ENCODE measurements at places on chromosomes 3 and 15.

DNA sequence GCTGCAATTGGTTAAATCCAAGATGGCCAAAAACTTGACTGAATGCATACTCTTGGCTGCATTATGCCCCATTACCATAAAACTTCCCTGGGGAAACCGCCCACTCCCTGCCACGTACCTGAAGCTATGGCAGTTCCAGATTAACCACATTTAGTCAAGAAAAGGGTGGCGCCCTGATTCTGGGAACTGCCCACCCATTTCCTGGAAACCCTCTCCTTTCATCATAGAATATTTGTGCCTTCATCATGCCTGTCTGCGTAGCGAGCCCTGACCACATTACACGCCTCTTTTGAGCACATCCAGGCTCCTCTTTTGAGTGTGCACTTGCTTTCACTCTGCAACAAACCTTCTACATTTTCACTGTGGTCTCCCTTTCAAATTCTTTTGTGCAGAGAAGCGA is 5.2 kb downstream of the LINS1 start:
- peak; percentile 72 for DNase-seq

GRCh38 chr3:100852840-100853239 is 140.4 kb downstream of the ABI3BP start:
- no peak for DNase-seq

DNA sequence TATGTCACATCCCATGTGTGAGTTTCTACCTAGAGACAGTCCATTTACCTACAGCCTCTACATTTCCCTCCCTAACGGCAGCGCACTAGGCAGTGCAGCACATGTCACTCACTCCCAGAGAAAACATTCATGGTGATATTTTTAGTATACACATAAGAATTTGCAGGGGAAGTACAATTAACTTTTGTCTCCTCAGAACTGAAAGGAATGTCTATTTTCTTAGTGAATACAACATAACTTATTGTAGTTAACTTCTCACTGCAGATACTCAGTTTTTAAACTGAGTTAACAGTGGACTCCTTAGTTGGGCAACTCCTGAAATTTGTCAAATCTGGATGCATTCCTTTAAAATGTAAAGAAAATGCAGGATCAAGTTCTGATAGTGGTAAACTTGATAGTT is 4.5 kb upstream of the ZBTB47 start:
- no peak for DNase-seq

- no peak for DNase-seq
Observed at GRCh38 chr3:5994651-5995050, 807.1 kb downstream of the EDEM1 start.

- DNase-seq = no peak
Observed at GRCh38 chr15:26555898-26556297, 217.0 kb downstream of the GABRB3 start.

DNA sequence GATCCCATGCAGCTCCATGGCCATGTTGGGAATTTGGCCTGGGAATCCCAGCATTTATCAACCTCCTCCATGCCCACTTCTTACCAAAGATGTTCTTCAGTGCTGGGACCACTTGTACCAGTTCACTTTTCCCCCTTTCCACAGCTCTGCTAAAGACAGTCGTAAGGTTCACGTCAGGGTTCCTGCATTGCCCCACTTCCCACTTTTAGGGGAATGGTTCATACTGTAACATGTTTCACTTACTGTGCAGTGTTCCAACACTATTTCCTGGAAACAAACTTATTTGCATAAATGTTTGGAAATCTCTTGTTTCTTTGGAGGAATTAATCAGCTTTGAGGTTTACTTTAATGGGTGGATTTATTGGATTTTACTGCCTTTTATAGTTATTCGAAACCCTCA is 17.0 kb downstream of the APH1B start:
- no peak for DNase-seq

- no peak for DNase-seq
Observed at GRCh38 chr15:81504170-81504905, 130.3 kb upstream of the TMC3 start.

- no peak for DNase-seq
Observed at GRCh38 chr3:173799060-173799816, 401.7 kb downstream of the NLGN1 start.

- DNase-seq = no peak
Observed at GRCh38 chr3:187382609-187383151, 14.5 kb downstream of the RTP4 start.

DNA sequence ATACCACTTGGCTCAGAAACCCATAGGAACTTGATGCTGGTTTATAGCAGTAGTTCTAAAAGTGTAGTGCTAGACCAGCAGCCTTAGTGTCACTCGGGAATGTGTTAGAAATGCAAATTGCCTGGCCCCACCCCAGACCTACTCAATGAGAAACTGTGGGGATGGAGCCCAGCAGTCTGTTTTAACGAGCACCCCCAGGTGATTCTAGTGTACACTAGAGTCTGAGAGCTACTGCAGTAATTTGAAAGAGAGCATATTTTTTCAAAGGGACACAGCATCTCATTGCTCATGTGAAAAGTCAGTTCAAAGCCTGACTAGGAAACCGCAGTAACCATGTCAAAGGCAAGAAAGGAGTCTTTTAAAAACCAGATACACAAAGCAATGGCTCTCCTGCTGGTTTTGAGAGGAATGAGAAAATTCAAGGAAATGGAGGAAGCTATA is 313.4 kb downstream of the SQOR start:
- no peak for DNase-seq

GRCh38 chr3:31724651-31725050 is 191.9 kb downstream of the STT3B start:
- DNase-seq = no peak

DNA sequence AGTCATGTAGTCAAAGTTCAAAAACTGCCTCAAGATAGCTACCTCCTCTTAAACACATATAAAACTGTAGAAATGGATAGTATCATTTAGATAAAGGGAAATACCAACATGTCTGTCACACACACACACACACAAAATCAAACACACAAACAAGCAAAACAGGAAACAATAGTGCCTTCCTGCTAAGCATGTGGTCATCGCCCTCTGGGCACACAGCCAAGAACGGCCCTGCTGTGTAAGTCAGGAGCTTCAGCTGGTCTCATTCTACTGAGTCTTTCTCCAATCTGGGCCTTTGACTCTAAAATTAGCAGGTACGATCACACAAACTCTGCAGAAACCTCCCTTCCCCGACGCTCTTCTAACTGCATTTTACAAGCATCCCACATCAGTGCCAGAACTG is 272.2 kb upstream of the CHRNA7 start:
- no peak for DNase-seq

GRCh38 chr3:144652573-144652972 is 681.0 kb downstream of the DIPK2A start:
- no peak for DNase-seq

GRCh38 chr15:47339800-47340570 is 377.3 kb upstream of the SEMA6D start:
- DNase-seq = no peak

DNA sequence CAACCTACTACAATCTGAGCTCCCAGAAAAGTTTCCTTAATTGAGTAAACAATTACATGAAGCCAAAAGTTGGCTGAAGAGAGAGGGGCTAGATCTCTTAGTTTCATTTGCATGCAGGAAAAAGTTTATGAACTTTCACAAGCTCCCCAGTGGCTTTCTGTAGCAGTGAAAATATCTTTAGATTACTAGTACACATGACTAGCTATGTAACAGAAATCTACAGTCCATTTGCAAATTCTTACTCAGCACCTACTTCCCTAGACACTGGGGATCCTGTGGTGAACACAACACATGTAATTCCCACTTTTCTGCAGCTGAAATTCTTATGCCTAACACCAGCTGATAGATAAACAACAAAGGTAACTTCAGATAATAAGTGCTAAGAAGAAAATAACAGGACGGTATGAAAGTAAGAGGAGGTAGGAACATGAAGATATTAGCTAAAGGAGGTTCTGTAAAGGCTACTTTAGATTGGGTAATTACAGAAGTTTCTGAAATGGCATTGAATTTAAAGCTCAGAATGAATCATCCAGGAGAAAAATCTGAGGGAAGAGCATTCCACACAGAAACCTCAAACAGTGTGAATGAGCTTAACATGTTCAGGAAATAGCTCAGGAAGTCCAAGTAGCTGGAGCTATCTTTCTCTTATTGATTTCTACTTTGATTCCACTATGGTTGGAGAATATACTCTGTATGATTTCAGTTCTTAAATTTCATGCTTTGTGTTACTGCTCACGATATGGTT is 204.8 kb downstream of the MAGI1 start:
- no peak for DNase-seq

GRCh38 chr15:77548589-77549557 is 83.8 kb downstream of the LINGO1 start:
- DNase-seq = no peak

- DNase-seq = no peak
Observed at GRCh38 chr3:127422663-127423375, 135.0 kb upstream of the PRR20G start.

DNA sequence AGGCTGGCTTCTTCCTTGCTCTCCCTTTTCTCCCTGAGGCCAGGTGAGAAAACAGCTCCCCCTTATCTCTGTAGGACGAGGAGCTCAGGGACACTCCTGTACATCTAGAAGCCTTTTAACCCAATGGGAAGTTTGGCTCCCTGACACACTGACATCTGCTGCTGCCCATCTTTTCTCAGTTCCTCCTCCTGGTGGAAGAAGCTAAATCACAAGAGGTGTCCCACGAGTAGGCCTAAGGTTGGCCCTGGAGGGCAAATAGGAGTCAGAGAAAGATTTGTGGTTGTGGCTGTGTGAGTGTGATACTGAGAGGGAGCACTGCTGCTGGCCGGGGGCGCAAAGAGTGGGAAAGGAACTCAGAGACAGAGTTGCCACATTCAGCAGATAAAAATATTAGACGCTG is 49.5 kb downstream of the ARHGAP31 start:
- DNase-seq = no peak

- DNase-seq = no peak
Observed at GRCh38 chr15:62059108-62059815, 985 bp downstream of the VPS13C start.

DNA sequence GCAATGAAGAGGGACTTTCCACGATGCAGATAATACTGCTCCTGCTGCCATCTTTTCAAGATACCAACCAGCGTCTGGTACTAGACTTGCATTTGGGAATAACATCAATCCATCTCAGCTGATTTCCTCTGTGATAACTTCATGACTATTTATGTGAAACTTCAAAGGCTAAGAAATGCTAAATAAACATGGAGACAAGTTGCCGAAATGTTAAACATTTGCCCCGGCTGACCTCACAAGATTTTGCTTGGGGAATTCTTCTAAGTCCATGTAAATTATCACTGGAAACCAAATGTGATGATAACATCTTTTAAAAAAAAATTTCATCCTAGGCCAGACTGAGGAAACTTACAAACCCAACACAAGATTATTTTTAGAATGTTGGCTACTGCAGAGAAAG is 185.8 kb upstream of the PRICKLE2 start:
- no peak for DNase-seq

- no peak for DNase-seq
Observed at GRCh38 chr15:101139986-101140696, 111.7 kb downstream of the CHSY1 start.

GRCh38 chr3:181134873-181135272 is 145.3 kb upstream of the DNAJC19 start:
- no peak for DNase-seq

GRCh38 chr3:50924638-50925037 is 249.9 kb downstream of the DOCK3 start:
- no peak for DNase-seq

DNA sequence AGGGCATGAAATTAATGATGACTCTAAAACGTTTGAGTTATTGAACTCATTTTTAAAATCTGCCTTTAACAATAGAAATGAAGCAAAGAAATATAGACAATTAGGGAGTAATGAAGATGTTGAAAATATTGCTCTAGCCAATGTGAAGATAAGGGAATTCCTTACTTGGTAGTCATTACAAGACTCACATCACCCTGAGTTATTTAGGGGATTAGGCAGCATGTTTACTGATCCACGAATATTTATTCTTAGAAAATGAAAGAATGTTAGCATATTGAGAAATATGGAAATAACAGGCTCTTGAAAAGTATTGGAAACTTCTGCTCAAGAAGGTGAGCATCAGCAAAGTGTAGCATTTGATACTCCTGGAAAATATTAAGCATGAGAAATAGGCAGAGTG is 398.1 kb upstream of the ARPP21 start:
- no peak for DNase-seq

DNA sequence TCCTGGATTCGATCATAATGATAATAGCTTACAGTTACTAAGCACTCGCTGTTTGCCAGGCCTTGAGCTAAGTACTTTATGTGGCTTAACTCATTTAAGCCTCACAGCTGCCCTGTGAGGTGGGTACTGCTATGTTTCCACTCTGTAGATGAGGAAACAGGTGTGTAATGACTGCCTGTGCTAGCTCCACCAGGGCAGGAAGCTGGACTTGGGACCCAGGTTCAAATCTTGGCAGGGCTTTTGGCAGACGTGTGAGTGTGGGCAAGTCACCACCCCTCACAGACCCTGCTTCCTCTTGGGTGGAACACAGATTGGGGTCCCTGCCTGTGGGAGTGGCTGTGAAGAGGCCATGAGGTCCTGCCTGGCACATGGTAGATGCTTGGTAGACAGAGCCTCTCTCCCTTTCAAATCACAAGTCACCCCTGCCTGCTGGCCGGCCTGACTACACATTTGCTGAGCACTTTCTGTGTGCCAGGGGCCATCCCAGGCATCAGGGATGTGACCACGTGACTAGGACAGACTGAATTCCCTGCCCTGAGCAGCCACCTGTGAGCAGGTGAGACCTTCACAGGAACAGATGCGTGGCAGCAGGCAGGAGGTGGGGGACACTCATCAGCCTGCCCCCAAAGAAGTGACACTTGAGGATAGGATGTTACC is 3.7 kb downstream of the EFCC1 start:
- no peak for DNase-seq

GRCh38 chr3:151690645-151691044 is 43.1 kb upstream of the AADACL2 start:
- DNase-seq = no peak

DNA sequence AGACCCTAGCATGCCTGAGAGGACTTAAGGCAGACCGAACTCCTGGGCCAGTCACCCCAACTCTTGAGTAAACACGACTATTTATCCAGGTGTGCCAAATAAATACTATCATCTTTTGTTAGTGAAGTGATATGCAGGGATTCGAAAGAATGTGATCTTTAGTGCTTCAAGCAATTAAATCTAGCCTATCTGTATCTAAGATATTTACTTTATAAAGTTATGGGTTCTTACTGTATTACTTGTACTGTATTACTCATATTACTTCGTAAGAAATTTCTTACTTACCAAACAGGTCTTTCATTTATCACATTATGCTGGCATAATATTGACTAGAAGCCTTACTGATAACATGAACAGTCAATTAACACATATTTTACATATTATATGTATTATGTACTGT is 211.6 kb upstream of the NECTIN3 start:
- no peak for DNase-seq

DNA sequence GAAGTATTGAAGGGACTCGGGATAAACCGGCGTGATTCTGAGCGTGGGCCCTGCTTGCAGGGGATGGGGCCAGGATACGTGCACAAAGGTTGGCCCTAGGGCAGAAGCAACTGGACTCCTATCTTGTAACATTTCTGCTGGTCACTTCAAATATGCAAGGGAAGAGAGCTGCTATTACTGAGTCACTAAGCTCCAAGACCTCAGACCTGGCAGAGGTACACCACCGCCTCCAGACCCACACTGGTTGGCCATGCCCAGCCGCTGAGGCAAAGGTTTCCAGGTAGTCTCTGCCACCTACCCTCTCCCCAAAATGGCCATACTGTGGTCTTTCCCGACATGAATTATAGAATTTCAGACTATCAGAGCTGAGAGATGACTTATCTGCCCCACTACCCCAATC is 13.4 kb upstream of the STRA6 start:
- DNase-seq = no peak

Data from T-helper 1 cell (primary cell).